ENCODE measurements at places on chromosomes 13 and 19.

DNA sequence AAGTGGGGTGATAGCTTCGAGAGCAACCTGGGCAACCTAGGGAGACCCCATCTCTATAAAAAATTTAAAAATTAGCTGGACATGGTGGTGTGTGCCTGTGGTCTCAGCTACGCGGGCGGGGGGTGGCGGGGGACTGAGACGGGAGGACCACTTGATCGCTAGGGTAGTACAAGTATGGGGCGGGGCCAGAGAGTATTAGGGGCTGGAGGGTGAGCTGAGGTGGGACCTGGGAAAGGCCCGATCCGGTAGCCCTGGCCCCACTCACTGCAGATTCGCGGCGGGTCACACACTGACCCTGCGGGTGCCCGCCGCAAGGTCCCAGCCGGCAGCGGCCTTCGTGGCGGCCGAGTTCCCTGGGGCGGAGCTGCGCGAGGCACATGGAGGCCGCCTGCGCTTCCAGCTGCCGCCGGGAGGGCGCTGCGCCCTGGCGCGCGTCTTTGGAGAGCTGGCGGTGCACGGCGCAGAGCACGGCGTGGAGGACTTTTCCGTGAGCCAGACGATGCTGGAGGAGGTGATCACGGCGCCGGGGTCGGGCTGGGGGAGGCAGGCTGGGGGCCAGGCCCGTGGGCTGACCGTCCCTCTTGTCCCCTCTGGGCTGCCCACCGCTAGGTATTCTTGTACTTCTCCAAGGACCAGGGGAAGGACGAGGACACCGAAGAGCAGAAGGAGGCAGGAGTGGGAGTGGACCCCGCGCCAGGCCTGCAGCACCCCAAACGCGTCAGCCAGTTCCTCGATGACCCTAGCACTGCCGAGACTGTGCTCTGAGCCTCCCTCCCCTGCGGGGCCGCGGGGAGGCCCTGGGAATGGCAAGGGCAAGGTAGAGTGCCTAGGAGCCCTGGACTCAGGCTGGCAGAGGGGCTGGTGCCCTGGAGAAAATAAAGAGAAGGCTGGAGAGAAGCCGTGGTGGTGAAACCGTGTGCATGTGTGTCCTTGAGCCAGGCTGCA, 2.0 kb upstream of the ARHGAP45 start:
- peak; percentile 53 for DNase-seq

- no peak for DNase-seq
These were observed 905.5 kb downstream of the UQCRFS1 start for GRCh38 chr19:28307487-28307886.

- DNase-seq = no peak
These were observed 11.6 kb downstream of the TMPRSS9 start for GRCh38 chr19:2371656-2372055.

DNA sequence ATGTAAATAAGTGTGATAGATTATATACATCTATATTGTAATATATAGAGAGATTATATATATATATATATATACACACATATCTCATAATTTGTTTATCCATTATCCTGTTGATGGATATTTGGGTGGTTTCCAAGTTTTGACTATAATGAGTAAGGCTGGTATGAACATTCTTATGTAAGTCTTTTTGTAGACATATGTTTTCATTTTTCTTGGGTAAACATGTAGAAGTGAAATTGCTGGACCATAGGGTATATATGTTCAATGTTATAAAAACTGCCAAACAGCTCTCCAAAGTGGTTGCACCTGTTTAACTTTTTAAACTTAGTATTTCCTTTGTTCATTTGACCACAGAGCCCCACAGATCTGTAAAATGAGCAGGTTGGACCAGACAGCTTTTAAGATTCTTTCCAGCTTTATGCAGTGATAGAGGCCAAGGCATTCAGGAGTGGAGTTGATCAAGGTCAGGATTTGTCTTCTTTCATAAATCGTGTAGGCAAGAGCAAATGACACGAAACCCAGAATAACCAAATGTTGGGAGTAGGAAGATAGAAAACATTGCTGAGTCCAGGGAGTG, 21.7 kb upstream of the KATNAL1 start:
- DNase-seq = no peak

- DNase-seq = no peak
These were observed 10.0 kb downstream of the PEX11G start for GRCh38 chr19:7478843-7479227.

DNA sequence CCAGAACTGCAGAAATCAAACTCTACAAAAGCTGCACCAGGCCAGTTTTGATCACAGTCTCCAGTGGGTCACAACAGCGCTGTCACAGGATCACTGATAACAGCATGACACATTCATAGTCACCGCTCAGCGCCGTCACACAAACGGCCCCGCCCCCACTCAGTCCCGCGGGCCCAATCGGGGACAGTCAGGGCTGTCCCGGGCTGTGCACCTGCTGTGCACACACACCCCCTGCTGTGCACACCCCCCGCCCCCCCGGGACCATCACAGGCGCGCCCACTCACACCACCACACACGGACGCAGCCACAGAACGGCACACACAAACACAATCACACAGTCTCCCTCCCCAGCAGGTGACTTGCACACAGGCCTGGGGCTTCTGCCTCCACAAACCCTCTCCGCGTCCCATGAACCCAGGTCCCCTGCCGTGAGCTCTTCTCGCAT, 435 bp upstream of the ZNF382 start:
- peak; percentile 78 for DNase-seq

GRCh38 chr13:109760402-109760801, 26.0 kb downstream of the IRS2 start:
- DNase-seq = no peak

GRCh38 chr19:13764821-13765394, 586 bp downstream of the MRI1 start:
- peak; percentile 30 for DNase-seq

DNA sequence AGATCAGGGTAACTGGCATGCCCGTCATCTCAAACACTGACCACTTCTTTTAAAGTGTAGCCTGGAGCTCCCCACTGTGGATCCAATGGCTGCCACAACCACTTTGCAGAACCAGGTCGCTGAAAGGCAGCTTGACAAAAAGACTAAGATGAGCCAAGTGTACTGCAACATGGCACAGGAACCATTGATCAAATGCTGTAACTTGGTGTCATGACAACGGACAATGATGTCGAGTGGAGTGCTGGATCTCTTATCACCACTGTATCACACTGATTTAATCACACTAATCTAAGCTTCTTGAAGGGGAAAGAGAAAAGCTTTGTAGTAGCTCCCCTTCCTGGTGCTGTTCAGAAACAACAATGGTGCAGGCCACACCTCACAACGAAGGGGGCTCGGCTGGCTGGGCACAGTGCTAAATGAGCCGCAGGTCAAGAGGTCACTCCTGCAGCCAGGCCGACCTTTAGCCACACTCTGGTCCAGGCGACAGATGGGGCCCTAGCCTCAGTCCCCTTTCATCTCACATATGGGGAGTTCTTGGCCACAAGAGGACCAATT, 2.2 kb upstream of the TNFRSF19 start:
- DNase-seq = no peak

- DNase-seq = no peak
These were observed 1301.5 kb upstream of the ATXN8OS start for GRCh38 chr13:68806125-68806524.

- DNase-seq = no peak
These were observed 43.7 kb downstream of the TMEM255B start for GRCh38 chr13:113802761-113803160.

DNA sequence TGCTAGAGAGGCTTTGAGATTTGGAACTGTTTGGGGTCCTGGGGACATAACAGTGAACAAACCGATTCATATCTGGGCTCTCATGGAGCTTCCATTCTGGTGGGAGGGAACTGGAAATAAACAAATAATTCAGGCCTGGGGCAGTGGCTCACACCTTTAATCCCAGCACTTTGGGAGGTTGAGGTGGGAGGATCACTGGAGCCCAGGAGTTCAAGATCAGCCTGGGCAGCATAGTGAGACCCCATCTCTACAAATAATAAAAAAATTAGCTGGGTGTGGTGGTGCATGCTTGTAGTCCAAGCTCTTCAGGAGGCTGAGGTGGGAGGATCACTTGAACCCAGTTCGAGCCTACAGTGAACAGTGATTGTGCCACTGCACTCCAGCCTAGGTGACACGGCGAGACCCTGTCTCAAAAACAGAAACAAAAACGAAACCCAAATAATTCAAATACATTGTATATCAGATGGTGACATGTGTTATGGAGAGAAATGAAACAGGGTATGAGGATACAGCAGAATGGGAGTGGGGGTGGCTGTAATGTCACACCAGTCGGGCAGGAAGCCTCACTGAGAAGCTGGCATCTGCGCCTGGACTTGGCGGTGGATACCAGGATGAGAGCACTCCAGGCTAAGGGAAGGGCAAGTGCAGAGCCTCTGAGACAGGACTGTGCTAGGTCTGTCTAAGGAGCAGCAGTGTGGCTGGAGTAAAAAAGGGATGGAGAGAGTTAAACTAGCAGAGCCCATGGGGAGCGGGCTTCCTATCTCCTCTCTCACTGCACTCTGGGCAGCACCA, 131.1 kb upstream of the ZNF536 start:
- DNase-seq = no peak

- DNase-seq = peak; percentile 55
These were observed 1.4 kb downstream of the RNF126 start for GRCh38 chr19:661427-662196.

- no peak for DNase-seq
These were observed 429.2 kb upstream of the HTR2A start for GRCh38 chr13:47326061-47326460.

DNA sequence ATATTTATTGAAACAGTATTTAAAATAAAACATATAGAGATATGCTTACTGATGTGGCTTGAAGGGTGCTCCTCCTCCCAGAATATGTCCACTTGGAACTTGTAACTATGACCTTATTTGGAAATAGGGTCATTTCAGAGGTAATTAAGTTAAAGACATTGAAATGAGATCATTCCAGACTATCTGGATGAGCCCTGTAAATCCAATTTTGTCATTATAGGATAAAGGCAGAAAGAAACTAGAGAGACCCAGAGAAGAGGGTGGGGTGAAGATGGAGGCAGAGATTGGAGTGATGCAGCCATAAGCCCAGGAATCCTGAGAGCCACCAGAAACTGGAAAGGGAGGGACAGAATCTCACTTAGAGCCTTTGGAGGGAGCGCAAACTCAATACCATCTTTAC, 243.2 kb downstream of the OXGR1 start:
- DNase-seq = no peak

DNA sequence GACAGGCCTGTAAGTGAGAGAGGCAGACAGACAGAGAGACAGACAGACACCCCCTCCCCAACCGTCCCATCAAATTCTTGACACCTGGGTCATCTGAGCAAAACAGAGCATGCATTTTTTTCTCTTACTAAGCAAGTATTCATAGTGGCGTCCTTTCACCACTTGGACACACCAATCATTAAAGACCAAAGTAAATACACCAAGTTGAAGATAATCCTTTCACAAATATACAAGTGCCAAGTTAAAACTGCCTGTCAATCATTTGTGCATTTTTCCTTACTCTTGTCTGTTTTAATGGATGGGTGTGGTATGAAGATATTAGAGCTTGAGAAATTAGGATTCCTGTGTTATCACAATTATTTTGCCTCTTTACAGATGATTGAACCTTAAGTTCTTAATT, 337.3 kb downstream of the ATP8A2 start:
- no peak for DNase-seq

- DNase-seq = no peak
These were observed 12.0 kb upstream of the EPHX3 start for GRCh38 chr19:15244106-15244803.

GRCh38 chr19:45160870-45161737, at the start of gene NKPD1:
TSS of gene NKPD1 (minus strand) at chr19:45160982. CDS start at chr19:45160150, 832 bp downstream.
- DNase-seq = no peak

GRCh38 chr13:93653776-93654175, 427.2 kb downstream of the GPC6 start:
- no peak for DNase-seq

GRCh38 chr13:59861676-59862075, 302.1 kb downstream of the DIAPH3 start:
- DNase-seq = no peak

GRCh38 chr13:100214886-100215285, 126.0 kb downstream of the PCCA start:
- DNase-seq = no peak

DNA sequence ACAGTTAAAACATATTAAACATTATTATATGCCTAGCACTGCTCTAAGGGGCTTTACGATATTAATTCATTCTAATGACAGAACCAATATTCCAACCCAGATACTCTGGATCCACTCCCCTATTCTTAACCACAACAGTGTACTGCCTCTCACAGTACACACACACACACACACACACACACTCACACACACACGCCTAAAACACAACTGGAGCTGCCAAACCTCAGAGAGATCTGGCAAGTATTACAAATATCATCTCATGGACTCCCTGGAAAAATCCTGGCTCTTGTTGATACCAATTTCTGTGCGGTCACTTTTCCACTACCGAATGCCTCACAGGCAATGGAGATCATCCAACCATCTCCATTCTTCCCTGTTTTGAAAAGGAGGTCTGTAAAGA, 1.3 kb downstream of the ZNF780A start:
- no peak for DNase-seq

GRCh38 chr13:91946498-91947070, 548.2 kb downstream of the GPC5 start:
- DNase-seq = no peak

GRCh38 chr19:409516-410242, 732 bp upstream of the C2CD4C start:
- DNase-seq = no peak

DNA sequence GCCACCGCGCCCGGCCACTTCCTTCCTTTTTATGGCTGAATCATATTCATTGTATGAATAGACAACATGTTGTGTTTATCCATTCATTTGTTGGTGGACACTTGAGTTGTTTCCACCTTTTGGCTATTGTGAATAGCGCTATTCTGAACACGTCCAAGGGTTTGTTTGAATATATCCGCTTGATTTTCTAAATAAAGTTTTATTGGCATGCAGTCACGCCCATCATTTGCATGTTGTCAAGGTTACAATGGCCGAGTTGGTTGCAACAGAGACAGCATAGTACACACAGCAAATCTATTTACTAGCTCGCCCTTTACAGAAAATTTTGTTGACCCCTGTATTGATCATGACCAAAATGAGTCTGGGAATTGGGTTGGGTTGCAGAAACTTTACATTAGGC, 43.5 kb downstream of the COLGALT1 start:
- DNase-seq = no peak

- DNase-seq = no peak
These were observed 10.7 kb upstream of the ZNF480 start for GRCh38 chr19:52286256-52286655.

- DNase-seq = no peak
These were observed 249.0 kb downstream of the DLEU7 start for GRCh38 chr13:50594276-50595051.

GRCh38 chr13:30061217-30061616, 210.8 kb upstream of the UBL3 start:
- no peak for DNase-seq

- DNase-seq = no peak
These were observed 2.2 kb downstream of the SBNO2 start for GRCh38 chr19:1171755-1172352.

DNA sequence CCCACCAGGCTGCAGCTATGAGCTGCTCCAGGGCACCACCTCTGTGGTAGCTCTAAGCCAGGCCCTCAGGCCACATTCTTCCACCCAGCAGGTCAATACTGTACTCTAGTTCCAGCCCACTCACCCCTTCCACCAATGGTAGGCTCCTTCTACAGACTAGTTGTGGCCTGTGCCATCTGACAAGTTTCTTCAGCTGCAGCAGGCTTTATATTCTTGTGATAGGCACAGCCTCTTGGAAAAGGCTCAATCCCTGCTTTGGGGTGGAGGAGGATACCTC, 8.5 kb downstream of the MICU2 start:
- DNase-seq = no peak

Data from stimulated activated CD8-positive, alpha-beta memory T cell treated with anti-CD3 and anti-CD28 coated beads, Interleukin-2, amount 100 ng/mL, for 1 hour (primary cell).